Metanephros (tissue), 2 donors: ENCODE measurements at places on chromosomes 2 and 18. TPM values are rescaled to one million over a fixed set of nuclear protein-coding genes. Genes with fewer than 3 reads are reported as not detected.

FSHR gene
- not detected for total RNA-seq

ABHD3 gene
- total RNA-seq, result 19.7 TPM

GAD1 gene
- 2.0 TPM for total RNA-seq

ALLC gene
- not detected for total RNA-seq

HRH4 gene
- total RNA-seq, result 0.23 TPM

IWS1 gene
- total RNA-seq, result 33.2 TPM

ANKRD36B gene
- total RNA-seq, result 75.7 TPM

MGAT5 gene
- 47.5 TPM for total RNA-seq

FIGN gene
- 6.1 TPM for total RNA-seq

TSPYL6 gene
- not detected for total RNA-seq

PRKAG3 gene
- total RNA-seq, result 5.0 TPM

TXNDC2 gene
- total RNA-seq, result not detected

CYS1 gene
- total RNA-seq, result 151 TPM

FAM161A gene
- 6.9 TPM for total RNA-seq

LYPD1 gene
- 57.0 TPM for total RNA-seq

HOXD3 gene
- total RNA-seq, result 74.7 TPM

SPC25 gene
- total RNA-seq, result 4.3 TPM

PUM2 gene
- 107 TPM for total RNA-seq

C2orf80 gene
- total RNA-seq, result not detected

ECEL1 gene
- 8.1 TPM for total RNA-seq

DSC3 gene
- total RNA-seq, result 1.6 TPM

ZAP70 gene
- total RNA-seq, result 4.3 TPM

TEKT4 gene
- total RNA-seq, result 0.29 TPM

VSNL1 gene
- total RNA-seq, result 3.3 TPM

DLGAP1 gene
- 5.5 TPM for total RNA-seq

KHK gene
- total RNA-seq, result 18.2 TPM

GPR45 gene
- not detected for total RNA-seq

RNU2-63P gene
- 29.7 TPM for total RNA-seq

TM4SF20 gene
- total RNA-seq, result not detected

SFTPB gene
- 1.7 TPM for total RNA-seq

CHRNG gene
- 9.5 TPM for total RNA-seq

SPP2 gene
- not detected for total RNA-seq

CAPN14 gene
- 0.12 TPM for total RNA-seq

GPBAR1 gene
- 1.9 TPM for total RNA-seq

TLX2 gene
- total RNA-seq, result not detected

SERPINB8 gene
- 2.0 TPM for total RNA-seq

GLI2 gene
- 18.7 TPM for total RNA-seq

REG1A gene
- not detected for total RNA-seq

APOB gene
- 0.82 TPM for total RNA-seq

ASXL3 gene
- 13.4 TPM for total RNA-seq

RAPGEF4 gene
- total RNA-seq, result 17.5 TPM

MBP gene
- total RNA-seq, result 26.3 TPM

UGT1A5 gene
- not detected for total RNA-seq

SMYD1 gene
- total RNA-seq, result 30.2 TPM

CABLES1 gene
- total RNA-seq, result 27.7 TPM

SERPINB11 gene
- not detected for total RNA-seq

MLPH gene
- total RNA-seq, result 4.6 TPM

FKBP1B gene
- 5.9 TPM for total RNA-seq

GATA6 gene
- 14.0 TPM for total RNA-seq

ATP6V1B1 gene
- total RNA-seq, result 73.2 TPM

SMAD2 gene
- total RNA-seq, result 90.1 TPM

AGPS gene
- 41.7 TPM for total RNA-seq

PROKR1 gene
- total RNA-seq, result 0.23 TPM

REG3A gene
- not detected for total RNA-seq

DSG1 gene
- 0.06 TPM for total RNA-seq

SLC9A4 gene
- 12.9 TPM for total RNA-seq

GPAT2 gene
- 2.0 TPM for total RNA-seq
